ENCODE measurements at places on chromosomes 1 and 21.

DNA sequence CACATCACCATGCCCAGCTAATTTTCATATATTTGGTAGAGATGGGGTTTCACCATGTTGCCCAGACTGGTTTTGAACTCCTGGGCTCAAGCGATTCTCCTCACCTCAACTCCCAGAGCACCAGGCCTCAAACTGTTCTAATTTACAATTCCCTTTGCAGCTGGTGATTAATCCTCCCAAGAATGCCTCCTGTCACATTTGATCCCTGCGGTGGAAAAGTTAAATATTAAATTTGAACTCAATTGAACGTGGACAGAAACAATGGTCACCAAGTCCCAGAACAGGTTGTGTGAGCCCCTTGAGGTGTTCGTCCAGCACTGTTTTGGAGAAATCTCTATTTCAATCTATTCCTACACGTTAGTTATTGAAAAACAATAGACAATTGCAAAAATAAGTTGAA lies 2.0 kb upstream of the ANKRD35 start:
- peaks cover 25% of the 10 kb centered on the region for H3K4me1 ChIP-seq
- no peak overlapping the region for H3K27ac ChIP-seq
- peaks cover 32% of the 10 kb centered on the region for H3K27me3 ChIP-seq

DNA sequence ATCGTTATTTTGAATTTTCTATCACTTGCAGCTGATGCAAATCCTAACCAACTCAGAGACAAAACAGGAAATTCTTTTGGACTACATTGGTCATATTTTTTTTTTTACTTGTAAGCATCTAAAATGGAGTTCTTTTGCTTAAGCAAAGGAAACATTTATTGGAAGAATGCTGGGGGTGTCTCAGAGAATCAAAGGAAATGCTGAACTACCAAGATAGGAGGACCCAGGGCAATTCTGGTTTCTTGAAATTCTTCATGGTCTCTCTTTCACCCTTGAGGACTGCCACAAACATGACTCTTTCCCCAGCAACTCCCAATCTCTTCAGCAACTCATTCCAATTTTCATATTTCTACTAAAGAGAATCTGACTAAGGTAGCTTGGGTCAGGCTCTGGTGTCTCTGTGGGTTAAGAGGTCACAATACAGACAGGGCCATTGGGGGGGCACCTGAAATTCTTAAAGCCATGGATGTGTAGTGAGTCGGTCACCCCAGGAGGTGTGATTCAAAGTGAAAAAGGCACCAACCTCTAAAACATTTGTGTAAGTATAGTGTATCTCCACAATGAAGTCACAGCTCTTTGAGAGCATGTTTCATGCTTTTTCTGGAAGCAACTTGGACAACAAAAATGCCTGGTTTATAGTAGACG lies 171.1 kb upstream of the FGGY start:
- no peak overlapping the region for H3K27ac ChIP-seq
- DNase-seq, result no peak
- H3K4me3 ChIP-seq, result no peak overlapping the region
- H3K4me1 ChIP-seq, result peaks cover 41% of the 10 kb centered on the region
- peaks cover 5% of the 10 kb centered on the region for H3K27me3 ChIP-seq
- peaks cover 12% of the 10 kb centered on the region for H3K36me3 ChIP-seq

- no peaks in the 10 kb centered on the region for H3K36me3 ChIP-seq
- no peak overlapping the region for H3K27ac ChIP-seq
- no peaks in the 10 kb centered on the region for H3K4me1 ChIP-seq
These were observed 35.2 kb upstream of the PLPPR4 start for GRCh38 chr1:99229122-99229521.

DNA sequence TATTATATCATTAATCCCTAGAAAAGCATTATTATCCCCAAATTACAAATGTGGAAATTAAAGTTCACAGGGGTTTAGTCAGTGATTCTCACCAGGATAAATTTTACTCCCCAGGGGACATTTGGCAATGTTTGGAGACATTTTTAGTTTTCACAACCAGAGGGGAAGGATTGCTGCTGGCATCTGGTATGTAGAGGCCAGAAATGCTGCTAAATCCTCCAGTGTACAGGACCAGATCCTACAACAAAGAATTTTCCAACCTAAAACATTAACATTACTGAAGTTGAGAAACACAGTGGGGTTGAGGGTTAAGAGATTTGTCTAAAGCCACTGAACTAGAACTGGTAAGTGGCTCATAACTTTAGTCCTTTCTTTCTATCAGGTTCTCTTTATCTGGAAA lies 162.0 kb upstream of the SYT6 start:
- DNase-seq, result no peak
- no peak overlapping the region for H3K4me3 ChIP-seq
- no peaks in the 10 kb centered on the region for H3K36me3 ChIP-seq
- peaks cover 10% of the 10 kb centered on the region for H3K27me3 ChIP-seq
- no peaks in the 10 kb centered on the region for H3K4me1 ChIP-seq
- H3K27ac ChIP-seq, result no peak overlapping the region
